ENCODE measurements at places on chromosomes 1 and 21.

- no peak for DNase-seq
Measured at GRCh38 chr1:160143695-160144094, 7.7 kb upstream of the ATP1A4 start.

DNA sequence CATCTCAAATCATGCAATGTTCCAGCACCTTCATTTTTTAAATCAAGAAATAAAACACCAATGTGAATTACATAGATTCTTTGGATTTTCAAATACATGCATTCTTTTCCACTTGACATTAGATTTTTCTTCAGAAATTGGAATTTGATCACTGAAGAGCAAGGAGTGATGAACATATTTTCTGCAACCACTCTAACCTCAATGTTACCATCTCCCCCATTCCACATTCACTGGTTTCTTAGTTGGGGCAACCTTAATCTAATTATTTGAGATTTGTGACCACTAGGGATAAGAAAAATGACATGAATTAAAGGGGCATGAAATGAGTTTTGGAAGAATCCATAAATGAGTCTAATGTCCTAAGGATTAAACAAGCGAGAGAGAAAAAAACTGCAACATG lies 168.7 kb upstream of the NR5A2 start:
- no peak for DNase-seq

- no peak for DNase-seq
Measured at GRCh38 chr1:79043506-79043905, 37.0 kb upstream of the ADGRL4 start.

DNA sequence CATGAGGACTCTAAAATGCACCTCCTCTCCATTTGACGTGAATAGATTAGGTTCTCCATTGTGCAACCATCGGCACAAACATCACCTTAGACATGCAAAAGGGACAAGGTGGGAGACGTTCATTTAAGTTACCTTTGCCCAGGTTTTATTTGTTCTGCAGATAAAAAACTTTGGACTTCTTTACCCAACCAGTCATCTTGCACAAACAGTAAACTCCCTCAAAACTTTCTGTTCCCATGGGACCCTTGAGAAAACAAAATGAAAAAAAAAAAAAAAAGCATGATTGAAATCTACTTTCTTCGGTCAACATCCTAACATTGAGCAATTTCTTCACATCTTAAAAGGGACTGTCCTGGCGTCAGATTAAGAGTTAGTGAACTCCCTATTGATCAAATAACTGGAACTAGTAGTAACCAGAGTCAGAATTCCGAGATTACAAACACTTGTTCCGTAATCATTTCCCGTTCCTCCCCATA lies 31.4 kb upstream of the PROX1 start:
- DNase-seq: no peak
